Stimulated activated CD4-positive, alpha-beta T cell treated with anti-CD3 and anti-CD28 coated beads, TNF-alpha, amount 100 ng/mL, for 4 hours (primary cell): ENCODE measurements at places on chromosomes 1 and 21.

- DNase-seq, result no peak
Measured at GRCh38 chr1:31670593-31670964, 25.9 kb upstream of the PEF1 start.

- no peak for DNase-seq
Measured at GRCh38 chr1:181469829-181470228, 13.5 kb upstream of the CACNA1E start.

- no peak for DNase-seq
Measured at GRCh38 chr1:203153989-203154821, 21.4 kb downstream of the MYBPH start.

DNA sequence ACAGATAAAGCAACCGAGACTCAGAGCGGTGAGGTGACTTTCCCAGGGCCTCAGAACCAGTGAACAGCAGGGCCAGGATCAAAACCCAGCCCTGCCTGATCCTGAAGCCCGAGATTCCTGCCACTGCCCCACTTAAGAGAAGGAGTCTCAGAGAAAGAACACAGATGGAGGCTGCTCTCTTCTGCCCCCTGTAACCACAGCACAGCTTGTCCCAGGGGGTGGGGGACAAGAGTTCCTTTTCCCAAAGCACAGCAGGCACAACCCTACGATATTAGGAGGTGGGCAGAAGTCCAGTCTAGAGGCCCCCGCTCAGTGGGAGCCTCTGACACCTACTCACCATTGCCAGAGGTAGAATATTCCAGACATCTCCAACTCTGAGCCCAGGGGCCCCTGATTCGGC is 24.0 kb upstream of the VWA5B1 start:
- no peak for DNase-seq

DNA sequence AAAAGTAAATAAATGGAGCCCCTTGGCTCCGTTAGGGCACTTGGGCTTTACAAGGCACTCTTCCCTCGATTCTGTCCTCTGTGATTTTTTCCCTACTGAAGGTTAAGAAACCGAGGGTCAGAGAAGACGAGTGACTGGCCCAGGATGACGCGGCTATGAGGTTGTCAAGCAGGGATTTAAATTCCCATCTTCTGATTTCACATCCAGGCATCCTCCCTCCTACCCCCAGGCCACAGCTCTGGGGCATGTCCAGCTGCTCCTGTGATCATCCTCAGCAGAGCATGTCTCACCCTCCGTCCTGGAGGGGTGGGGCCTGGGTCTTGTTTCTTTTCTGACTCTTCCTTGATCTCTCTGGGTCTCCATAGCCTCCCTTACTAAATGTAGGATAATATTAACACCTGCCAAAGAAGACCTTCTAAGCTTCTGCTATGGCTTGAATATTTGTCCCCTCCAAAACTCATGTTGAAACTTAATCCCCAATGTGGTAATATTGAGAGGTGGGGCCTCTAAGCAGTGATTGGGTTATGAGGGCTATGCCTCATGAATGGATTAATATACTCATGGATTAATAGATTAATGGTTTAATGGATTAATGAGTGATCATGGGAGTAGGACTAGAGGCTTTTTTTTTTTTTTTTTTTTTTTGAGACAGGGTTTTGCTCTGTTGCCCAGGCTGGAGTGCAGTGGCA is 4.6 kb downstream of the CRYBG2 start:
- no peak for DNase-seq

- DNase-seq, result no peak
Measured at GRCh38 chr1:117284399-117285215, 73.9 kb upstream of the VTCN1 start.

DNA sequence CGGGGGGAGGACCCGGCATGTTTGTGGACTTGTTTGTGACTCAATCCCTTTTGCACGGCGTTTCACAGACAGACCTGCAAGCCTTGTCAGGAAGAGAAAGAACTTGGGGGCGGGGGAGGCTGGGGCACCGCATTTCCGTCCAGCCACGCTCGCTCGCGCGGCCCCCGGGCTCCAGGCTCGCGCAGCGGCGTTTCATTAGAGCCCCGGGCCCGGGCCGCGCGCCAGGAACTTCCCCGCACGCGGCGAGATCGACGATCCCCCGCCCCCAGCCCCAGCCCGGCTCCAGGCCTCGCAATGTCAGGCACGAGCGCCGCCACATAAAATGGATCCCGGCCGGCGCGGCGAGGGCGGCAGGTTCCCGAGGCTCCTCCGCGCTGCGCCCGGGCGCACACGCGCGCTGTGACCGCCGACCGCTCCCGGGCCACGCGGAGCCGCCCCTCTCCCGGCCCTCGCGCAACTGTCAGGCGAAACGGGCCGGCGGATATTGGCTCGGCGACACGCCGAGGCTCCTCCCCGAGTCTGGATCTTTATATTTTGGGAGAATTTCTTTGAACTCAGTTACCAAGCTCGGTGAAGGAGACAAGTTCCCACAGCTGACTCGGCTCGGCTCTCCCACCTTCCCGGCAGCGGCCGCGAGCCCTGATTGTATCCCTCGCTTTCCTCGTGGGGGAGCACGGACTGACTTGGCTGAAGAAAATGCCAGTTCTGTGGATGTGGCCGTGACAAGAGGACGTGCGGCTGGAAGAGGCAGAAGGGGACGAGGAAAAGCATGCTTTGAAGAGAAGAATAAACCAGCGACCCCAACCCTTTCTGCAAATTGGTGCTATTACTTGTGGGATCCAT is at the start of gene KIF26B:
TSS of gene KIF26B (plus strand) at position 557 of the 843 bp plus-strand sequence. CDS start 440 bp downstream, outside the sequence.
- peak; percentile 13 for DNase-seq

- no peak for DNase-seq
Measured at GRCh38 chr1:151175041-151175741, 590 bp downstream of the TMOD4 start.

- DNase-seq, result no peak
Measured at GRCh38 chr1:160747717-160748116, 8.7 kb downstream of the SLAMF7 start.

DNA sequence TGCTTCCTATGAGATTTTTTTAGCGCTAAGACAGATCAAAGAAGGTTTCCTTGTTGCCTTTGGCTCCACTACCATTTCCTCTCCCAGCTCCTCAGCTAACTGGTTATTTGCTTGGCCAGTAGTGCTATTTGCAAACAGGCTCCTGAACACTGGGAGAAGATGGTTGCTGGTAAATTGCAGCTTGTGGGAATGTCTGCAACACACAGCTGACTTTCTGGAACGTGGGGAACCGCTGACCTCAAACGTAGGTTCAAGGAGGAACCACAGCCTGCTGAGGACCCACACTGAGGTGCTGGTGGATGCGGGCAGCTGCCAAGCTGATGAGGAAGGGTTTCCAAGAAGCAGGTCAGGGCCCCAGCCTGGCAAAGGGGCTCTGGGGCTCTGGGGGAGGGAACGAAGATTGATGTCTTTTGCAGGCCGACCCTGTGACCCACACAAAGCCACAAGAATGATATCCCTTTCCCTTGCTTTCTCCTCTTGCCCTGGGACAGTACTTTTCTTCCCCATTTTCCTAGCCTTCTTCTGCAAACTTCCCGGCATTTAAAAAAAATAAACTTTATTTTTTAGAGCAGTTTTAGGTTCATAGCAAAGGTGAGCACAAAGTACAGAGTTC is 24.8 kb downstream of the GNG4 start:
- DNase-seq, result no peak

DNA sequence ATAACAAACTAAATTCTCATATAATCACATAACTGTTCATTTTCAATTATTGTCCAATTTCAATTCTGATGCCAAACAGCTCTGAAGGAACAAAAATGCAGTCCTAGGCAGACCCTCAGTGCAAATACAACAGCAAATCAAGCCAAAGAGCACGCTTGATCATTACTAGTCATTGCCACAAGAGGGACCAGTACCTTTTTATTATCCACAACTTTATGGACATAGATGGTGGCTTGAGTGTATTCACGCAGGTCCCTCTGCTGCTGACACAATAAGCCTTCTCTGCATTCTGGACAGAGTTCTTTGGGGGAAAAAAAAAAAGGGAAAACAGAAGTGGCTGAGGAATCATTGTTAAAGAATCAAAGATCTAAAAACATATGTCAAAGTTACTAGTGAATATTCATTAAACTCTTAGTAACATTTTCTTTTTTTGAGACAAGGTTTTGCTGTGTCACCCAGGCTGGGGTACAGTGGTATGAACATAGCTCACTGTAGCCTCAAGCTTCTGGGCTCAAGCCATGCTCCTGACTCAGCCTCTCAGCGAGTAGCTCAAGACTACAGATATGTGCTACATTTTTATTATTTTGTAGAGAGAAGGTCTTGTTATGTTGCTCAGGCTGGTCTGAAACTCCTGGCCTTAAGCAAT is 34.3 kb upstream of the RAP1GAP start:
- no peak for DNase-seq
